ENCODE measurements at places on chromosomes 2 and 18.

GRCh38 chr2:18106841-18107240 is 228.4 kb downstream of the KCNS3 start:
- DNase-seq, result no peak

- DNase-seq, result peak; percentile 57
Measured at GRCh38 chr2:230713331-230714135, 891 bp downstream of the CAB39 start.

DNA sequence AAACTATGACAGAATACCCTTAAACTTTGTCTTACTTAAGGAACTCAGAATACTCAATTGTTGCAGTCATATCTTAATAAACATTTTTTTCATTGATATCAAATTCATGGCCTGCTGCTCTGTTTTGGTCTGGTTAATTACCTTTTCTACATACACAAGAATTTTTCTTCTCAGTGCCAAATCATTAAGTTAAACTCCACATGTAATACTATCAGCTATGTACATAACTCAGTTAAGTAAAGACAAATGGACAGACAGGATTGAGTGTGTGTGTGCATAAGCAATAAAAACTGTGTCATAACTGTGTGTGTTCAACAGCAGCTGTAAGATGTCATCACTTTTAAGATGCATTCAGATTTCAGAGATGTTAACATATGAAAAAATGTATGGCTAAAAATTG is 34.4 kb downstream of the VRK2 start:
- peak; percentile 73 for DNase-seq

GRCh38 chr2:102208774-102209173 is 22.0 kb downstream of the IL1RL2 start:
- DNase-seq, result no peak

DNA sequence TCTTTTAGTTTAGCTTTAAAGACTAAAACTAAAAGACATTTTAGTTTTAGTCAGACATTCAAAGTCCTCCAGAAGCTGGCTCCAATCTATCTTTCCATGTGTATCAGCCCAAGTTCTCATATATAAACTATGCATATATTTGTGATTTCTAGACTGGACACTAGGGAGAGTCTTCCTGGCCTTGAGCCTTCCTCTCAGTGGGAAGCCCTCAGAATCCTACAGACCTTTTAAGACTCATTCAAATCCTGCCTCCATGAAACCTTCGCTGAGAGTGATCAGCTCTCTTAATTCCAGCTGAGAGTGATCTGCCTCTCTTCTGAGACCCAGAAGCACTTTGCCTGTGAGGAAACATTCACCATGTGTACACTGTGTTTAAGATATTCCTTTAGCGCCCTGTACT is 452.7 kb downstream of the TGIF1 start:
- no peak for DNase-seq

- no peak for DNase-seq
Measured at GRCh38 chr2:219284501-219285372, 5.6 kb downstream of the DNAJB2 start.

DNA sequence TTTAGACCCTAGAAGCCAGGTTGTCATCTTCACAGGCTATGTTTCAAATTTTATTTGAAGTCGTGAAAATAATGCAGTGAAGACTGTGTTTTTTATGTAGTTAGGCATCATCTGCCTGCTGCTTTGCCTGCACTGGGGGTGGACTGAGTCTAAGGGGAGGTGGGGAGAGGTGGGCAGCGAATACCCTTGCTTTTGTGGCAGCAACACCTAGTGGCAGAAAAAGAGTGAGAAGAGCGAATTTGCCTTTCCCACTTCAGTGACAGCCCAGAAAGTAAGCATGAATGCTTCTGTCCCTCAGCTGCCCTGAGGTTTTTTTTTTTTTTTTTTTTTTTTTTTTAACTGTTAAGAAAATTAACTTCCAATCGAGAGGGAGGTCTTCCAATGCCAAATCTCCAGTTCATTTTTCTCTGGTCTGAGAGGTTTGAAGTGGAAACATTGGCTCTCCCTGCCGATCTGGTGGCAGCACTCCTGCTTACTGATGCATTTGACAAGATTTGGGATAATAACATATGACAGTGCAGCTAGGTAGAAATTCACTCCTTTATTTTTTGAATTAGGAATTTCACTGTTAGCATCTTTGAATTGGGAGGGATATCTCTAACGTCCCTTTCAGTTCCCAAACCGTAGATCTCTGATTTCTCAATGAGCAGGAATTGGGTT is 60.3 kb upstream of the LYPD6B start:
- no peak for DNase-seq

- no peak for DNase-seq
Measured at GRCh38 chr2:16090650-16091575, 150.6 kb downstream of the MYCN start.

DNA sequence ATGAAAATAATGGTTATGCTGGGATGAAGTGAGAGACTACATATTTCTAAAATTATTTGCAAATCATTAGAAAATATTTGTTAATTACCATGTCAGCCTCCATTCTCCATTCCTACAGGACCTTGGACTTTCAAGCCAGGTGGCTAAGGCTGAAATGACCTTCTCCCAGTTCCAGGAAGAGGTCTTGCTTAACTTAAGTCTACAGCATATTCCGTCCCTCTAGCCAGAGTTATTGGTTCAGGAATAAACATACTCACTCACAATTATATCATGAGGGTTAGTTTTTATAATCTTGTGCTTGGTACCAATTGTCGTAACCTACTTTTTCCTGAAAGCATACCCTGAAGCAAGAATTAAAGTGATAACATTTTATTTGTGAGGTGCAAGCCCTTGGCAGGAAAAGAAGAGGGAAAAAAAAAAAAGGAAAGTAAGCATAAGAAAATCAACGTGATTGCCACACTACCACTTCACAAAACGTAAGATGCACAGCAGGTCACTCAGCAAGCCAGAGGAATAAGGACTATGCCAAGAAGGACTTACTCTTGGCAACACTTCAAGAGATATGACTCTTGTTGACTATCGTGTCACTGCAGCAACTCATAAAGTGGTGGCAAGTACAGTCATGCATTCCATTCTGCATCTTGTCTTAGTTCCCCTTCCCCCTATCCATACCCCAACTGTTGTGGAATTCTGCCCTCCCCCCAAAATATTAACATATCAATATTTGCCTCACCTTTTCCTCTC is 479.1 kb downstream of the MBD2 start:
- DNase-seq, result peak; percentile 21

DNA sequence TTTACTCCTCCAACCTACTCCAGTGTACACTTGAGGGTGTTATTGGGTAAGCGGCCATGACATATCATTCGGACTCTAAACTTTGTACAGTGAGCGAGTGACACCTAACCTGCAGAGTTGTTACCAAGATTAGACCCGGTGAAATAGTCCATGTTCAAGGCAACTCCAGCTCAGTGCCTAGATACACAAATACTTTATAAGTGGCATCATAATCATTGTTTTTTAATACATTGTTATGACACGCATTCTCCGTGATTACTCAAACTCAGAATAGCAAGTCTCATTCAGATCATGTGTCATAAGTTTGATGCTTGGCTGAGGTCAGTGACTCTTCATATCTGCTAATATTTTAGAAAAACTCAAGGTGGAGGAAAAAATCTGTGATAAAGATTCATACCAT is 597.8 kb downstream of the DCC start:
- peak; percentile 38 for DNase-seq

DNA sequence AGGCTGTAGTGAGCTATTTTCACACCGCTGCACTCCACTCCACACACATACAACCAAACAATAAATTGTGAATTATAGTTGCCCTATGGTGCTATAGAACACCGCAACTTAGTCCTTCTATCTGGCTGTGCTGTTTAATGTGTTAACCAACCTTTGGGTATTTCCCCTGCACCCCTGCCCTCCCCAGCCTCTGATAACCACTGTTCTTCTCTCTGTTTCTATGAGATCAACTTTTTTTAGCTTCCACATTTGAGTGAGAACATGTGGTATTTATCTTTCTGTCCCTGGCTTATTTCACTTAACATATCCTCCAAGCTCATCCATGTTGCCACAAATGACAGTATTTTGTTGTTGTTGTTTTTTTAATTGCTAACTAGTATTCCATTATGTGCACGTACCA is 32.5 kb downstream of the TET3 start:
- no peak for DNase-seq

- peak; percentile 17 for DNase-seq
Measured at GRCh38 chr2:120934574-120935338, 199.1 kb downstream of the GLI2 start.

DNA sequence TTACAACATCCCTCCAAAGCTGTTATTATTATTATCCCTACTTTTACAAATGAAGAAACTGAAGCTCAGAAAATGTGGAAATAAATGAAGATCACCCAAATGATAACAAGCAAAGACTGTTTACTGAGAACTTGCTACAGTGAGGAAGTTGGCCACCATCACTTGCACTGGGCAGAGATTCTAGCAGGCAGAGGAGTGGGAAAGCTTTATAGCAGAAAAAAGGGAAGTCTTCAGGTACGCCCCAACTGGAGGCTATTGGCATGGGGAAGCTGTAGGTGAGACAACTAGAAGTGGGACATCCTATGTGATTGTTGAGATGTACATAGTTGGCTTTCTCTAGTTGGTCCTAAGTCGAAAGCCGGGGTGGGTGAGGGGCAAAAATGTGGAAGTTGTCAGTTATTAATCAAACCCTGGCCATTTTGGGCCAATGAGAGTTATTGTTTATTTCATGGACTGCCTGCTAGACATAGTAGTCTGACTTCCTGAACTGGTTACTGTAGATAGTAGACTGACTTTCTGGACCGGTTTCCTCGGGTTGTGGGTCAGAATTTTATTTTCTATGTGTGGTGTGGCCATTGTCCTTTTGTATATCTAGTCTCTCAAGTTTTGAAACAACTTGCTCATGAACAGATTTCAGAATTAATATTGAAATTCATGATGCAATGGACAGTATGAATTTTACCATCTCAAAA is 40.2 kb upstream of the STAT4 start:
- DNase-seq, result no peak

- no peak for DNase-seq
Measured at GRCh38 chr2:195563857-195564512, 93.0 kb upstream of the SLC39A10 start.

- no peak for DNase-seq
Measured at GRCh38 chr2:88080545-88080944, 12.9 kb downstream of the SMYD1 start.

GRCh38 chr2:238159661-238160205 is 963 bp downstream of the ERFE start:
- DNase-seq, result no peak

DNA sequence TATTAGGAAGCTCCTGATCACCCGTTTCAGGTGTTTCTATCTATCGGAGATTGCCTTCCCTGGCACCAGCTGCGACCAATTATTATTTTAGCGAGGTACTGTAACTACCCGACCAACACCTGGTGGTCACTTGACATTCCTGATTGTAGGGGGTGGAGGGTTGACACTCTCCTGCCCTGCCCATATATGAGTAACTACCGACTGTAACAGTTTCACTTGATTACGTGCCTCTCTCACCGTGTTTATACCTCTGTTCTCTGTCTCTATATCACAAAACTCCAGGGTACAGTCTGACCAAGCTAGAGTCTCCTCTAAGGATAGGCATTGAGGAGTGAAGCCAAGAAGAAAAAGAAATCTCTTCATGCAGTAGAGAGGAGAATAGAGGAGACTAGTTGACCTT is 268.0 kb upstream of the LRATD1 start:
- DNase-seq, result peak; percentile 53

- DNase-seq, result no peak
Measured at GRCh38 chr2:20050104-20050645, 1.3 kb downstream of the LAPTM4A start.

GRCh38 chr18:34709750-34710441 is at the start of gene DTNA:
Gene DTNA (plus strand): TSS chr18:34710298. CDS start chr18:34755977, 45,679 bp downstream.
- peak; percentile 78 for DNase-seq

- DNase-seq, result peak; percentile 17
Measured at GRCh38 chr2:12567411-12567810, 149.3 kb upstream of the TRIB2 start.

- peak; percentile 94 for DNase-seq
Measured at GRCh38 chr2:8475349-8476031, 206.4 kb upstream of the ID2 start.

- peak; percentile 64 for DNase-seq
Measured at GRCh38 chr2:74740741-74741431, 86.8 kb downstream of the SEMA4F start.

- no peak for DNase-seq
Measured at GRCh38 chr2:44894058-44894457, 47.4 kb upstream of the SIX3 start.

- peak; percentile 48 for DNase-seq
Measured at GRCh38 chr2:36367895-36368353, 12.3 kb downstream of the CRIM1 start.

DNA sequence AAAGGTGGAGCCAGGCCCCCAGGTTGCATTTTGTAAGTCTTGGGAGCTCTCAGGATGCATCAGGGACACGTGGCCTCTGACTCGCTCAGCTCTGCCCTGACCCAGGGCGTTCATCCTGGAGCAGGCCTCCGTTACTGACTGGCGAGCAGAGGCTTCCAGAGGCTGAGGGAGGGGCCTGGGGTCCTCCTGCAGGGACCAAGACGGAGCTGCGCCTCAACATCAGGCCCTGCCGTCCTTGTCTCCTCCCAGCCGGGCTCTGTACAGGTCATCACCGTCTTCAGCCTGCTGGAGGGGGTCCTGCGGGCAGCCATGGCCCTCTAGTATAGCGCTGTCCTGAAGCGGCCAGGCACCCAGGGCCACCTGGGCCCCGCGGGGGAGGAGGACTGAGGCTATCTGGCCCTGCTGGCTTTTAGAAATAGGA is 10.2 kb upstream of the ALPP start:
- no peak for DNase-seq

- no peak for DNase-seq
Measured at GRCh38 chr2:128366713-128367511, 48.2 kb upstream of the HS6ST1 start.

- DNase-seq, result no peak
Measured at GRCh38 chr2:2735041-2735440, 404.0 kb upstream of the MYT1L start.

DNA sequence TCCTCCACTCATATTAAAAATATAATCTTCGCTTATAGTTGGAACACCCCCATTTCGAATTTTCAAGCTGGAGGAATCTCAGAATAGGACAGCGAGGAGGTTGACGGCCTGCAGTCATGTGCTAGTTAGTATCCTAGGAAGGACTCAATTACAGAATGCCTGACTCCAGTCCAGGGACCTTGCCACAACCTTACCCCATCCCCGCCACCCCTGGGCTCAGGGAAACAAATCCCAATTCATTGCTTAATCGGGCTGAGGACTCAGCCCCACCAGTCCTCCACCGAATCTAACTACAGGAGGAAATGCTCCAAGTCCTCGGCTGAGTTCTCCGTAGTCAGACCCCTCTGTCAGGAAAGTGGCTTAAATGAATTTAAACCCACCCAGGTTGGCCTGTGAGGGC is 31.7 kb upstream of the ZBTB7C start:
- no peak for DNase-seq

DNA sequence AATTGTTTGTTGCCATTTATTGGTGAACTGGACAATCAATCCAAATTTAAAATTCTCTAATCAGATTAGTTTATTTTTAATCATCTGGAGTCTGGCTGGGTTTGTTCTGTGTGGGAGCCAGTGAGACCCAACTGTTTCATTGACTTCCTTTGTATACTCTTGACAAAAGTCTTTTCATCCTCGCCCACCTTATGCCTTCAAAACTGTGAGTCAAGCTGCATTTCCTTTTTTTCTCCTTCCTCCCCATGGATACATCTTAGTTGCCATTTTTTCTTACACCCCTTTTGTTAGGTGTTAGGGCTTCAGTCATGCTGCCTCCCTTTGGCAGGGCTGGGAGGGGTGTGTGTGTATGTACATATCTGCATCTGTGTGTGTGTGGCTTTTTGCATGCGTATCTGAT is 117.6 kb downstream of the PRKCE start:
- no peak for DNase-seq

- DNase-seq, result no peak
Measured at GRCh38 chr2:200467806-200468681, 41.8 kb downstream of the KCTD18 start.

Data from DMS53 (cell line).